Cerebellar nuclear complex (tissue), 1 donor: ENCODE measurements at places on chromosomes 1 and 21.

DNA sequence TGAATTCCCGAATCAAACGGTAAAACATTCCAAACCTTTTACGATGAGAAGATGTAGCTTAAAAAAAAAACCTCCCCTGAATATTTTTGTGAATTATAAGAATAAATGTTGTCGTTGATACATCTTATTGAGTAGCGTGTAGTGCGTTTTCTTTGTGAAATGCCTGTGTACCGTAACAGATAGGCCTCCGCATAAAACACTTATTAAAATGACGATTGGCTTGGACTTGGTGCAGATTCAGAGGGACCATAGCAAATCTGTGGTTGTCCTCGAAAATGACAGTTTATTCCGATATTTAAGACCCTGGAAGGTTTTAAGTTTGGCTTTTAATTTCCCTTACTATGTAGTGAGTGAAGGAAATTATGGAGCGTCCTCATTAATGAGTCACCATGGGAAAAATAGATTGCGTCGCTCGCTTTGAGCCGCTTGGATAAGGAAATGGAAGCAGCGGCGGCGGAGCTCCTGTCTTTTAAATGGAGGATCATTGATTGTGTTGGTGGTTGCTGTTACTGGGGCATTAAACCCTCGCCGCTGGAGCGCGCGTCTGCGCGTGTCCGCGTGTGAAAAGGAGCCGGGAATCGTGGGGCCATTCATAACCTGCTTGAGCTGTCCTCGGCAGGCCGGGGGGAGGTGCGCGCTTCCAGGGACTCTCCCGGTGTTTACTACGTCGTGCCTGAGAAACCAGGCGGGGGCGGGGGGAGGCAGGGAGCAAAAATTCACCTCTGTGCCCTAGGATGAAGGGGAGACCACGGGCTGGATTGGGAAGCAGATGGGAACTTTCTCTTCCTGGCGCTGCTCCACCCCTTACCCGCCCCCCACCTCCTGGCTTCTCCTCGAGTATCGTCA, 1.6 kb downstream of the SPEN start:
- peak; percentile 18 for DNase-seq

DNA sequence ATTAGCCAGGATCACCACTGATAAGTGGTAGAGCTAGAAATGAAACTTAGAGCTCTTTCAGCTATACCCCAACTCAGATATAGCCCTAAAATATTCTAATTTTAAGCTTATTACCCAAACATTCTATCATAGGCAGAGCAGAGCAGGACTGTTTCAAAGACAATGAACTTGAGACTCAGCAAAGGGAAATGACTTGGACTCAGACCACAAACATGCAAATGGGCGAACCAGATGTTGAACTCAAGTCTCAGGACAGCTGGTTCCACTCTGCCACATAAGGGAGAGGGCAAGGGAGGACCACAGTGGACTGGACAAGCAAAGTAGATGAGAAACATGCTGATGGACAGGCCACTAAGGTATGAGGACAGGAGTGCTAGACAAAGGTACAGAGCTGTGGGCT, 315.3 kb downstream of the OMA1 start:
- no peak for DNase-seq

- no peak for DNase-seq
Measured at GRCh38 chr1:69700770-69701169, 133.0 kb downstream of the LRRC7 start.

DNA sequence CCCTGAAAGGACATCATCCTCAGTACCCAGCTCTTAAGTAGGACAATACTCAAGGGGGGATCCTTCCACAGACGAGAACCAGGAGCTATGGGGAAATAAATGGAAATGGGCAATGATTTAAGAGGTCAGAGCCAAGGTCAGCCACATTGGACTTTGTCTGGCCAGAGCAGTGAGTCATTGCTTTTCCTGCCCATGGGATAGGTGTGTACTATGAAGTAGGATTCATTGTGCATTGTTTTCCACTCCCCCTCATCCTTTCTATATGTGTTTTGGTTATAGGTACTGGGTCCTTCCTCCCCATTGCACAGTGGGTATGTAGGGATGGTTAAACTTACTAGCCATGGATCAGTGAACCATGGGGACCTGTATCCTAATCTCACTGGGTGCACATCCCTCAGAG, 328.9 kb upstream of the USP25 start:
- DNase-seq = no peak

- no peak for DNase-seq
Measured at GRCh38 chr1:186571771-186572170, 108.5 kb downstream of the PTGS2 start.

- DNase-seq = no peak
Measured at GRCh38 chr1:197441999-197442414, 174.0 kb downstream of the CRB1 start.

- no peak for DNase-seq
Measured at GRCh38 chr1:204940591-204940990, 69.9 kb downstream of the NFASC start.

GRCh38 chr1:201313086-201313485, 29.8 kb downstream of the PKP1 start:
- DNase-seq = no peak

- DNase-seq = no peak
Measured at GRCh38 chr21:39079617-39080016, 103.6 kb downstream of the PSMG1 start.

GRCh38 chr1:105442901-105443300, 1613.6 kb upstream of the PRMT6 start:
- DNase-seq = no peak

DNA sequence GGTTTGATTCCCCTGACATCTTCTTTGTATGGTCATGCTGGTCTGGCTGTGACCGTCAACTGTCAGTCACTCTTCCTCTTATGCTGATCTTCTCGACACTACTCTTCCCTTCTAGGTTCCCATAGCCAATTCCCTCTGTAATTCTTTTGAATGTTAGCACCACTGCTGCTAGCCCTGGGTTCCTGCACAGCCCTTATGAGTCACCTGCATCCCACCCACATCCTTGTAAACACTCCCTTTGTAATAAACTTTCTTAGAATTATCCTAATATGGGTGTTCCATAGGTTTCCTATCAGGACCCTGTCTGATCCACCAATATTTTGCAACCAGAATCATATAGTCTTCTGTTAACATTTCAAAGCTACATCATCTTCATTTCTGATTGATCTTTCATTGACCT, 37.1 kb downstream of the JUN start:
- no peak for DNase-seq

DNA sequence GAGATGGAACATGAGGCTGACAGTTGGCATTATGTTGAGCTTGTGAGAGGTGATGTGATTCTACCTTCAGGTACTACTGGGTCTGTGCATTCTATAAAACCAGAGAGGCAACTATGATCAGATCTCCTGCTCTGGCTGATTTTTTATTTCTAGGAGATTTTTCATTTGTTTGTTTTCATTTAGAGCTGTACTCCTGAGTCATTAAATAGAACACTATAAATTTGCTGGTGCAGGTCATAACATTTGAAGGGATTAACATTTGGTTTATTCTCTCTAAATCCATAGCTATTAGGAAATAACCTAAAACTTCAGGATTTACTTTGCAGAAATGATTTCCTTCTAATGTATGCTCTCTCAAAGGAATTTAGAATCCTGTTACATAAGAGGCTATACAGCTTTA, 42.9 kb downstream of the MAGI3 start:
- DNase-seq = no peak

DNA sequence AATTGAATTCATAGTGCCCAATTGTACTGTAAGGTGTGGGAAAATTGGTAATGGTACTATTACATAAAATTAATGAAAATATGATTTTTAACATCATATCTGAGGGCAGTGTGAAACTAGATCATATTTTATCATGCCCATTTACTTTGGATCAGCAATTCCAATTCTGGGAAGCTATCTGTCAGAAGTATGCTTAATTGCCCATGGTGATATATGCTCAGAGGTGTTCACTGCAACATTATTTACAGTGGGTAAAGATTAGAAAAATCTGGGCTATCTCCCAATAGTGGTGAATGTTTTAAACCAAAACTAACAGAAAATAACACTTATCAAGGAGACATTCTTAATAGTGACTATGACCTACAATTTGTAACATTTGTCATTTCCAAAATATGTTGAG, 1260.0 kb downstream of the BRINP3 start:
- DNase-seq = no peak

DNA sequence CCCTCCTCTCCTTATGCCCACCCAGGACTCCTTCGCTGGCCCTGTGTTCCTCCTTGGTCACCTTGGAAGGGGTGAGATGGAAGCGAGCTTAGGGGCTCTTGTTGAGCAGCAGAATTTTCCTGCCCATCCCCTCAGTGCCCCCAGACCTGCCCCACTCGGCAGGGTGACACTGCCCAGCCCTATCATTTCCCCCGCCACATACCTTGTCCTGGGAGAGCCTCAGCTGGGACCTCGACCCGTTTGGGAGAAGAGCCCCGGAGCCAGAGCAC, 1.4 kb upstream of the FNDC5 start:
- no peak for DNase-seq

DNA sequence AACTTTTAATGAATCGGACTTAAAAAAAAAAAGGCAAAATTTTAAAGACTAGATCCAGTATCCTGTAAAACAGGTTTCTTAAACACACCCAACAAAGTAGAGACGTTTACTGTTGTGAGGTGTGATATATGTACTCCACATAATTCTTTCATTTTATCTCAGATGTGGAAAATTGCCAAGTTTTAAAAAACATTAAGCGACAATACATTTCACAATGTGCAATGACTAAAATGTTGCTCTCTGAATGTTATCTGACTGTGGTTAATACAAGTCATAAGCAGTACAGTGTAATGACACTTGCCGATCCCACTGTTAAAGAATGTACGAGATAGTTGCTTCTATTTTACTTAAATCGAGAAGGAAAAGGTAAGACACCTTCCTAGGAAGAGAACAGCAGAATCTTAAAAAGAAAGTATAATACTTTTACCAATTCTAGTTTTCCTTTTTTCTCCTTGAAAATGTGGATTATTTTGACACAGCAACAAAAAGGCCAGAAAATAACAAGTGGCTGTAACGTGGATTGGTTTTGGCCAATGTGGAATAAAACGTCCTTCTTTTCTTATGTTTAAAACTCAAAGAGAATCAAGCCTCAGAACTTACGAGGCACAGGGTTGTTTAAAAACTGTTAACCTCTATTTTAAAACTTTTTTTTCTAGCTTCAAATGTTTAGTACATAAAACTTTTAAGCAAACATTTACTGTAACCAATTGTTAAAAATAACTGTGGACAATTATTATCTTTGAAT, 51.4 kb downstream of the TP53BP2 start:
- no peak for DNase-seq

GRCh38 chr1:29884740-29885139, 648.4 kb downstream of the PTPRU start:
- no peak for DNase-seq

DNA sequence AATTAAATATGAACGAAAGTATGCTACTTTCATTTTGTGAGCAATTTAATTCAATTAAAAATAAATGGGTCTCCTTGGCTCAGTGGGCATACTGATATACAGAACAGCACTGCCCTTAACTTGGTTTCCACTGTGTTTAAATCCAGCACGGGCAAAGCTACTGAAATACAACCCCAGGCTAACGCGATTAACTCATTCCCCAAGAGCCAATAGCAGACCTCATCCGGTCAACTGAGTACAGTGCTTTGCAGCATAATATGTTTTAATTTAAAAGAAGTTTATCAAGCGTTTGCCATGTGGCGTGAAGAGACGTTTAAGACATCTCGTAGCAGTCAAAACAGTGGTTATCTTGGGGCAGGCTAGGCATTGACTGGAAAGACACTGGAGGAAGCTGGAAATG, 118.6 kb downstream of the PROX1 start:
- DNase-seq = no peak

- DNase-seq = no peak
Measured at GRCh38 chr1:37432716-37433115, 41.7 kb upstream of the ZC3H12A start.

- no peak for DNase-seq
Measured at GRCh38 chr1:56080123-56080522, 499.2 kb downstream of the PLPP3 start.

GRCh38 chr1:106498238-106498637, 558.2 kb upstream of the PRMT6 start:
- DNase-seq = no peak

DNA sequence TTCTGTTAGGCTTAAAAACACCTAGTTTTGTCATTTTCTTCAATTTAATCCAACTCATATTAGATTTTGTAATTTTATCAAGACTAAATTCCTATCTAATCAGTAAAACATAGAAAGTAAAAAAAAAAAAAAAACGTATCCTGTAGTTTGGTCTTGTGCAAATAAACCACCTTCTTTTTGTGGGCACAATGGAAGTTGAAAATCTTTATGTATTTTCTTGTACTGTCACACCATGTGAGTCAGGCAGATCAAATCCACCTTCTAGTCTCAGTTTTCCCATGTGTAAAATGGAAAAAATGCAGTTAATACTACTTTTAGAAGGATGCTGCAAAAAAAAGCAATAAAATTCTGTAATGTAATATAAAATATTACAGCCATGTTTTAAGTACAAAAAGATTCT, 129.8 kb downstream of the CYYR1 start:
- no peak for DNase-seq

- DNase-seq = no peak
Measured at GRCh38 chr1:145849356-145850160, 4.1 kb downstream of the NUDT17 start.

- DNase-seq = no peak
Measured at GRCh38 chr21:31354122-31354521, 10.1 kb upstream of the TIAM1 start.

DNA sequence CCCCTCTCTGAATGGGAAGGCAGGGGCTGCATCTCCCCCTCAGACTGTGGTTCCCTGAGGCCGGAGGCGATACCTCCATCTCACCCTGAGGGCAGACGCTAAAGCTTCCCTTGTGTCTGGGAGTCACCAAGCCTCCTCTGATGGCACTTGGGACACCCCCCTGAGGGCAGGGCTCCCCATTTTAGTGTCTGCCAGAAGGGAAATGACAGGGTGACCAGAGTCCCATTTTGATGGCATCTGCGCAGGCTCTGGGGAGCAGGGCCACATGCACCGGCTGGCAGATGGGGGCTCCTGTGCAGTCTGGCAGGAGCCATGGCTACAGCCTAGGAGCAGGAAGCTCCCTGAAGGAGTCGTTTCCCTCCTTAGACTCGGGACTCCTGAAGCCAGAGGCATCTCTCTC, 1.7 kb downstream of the S100A2 start:
- no peak for DNase-seq

- no peak for DNase-seq
Measured at GRCh38 chr21:41824466-41825207, 54.5 kb downstream of the PRDM15 start.

- DNase-seq = no peak
Measured at GRCh38 chr1:41098730-41099460, 77.4 kb upstream of the SLFNL1 start.

DNA sequence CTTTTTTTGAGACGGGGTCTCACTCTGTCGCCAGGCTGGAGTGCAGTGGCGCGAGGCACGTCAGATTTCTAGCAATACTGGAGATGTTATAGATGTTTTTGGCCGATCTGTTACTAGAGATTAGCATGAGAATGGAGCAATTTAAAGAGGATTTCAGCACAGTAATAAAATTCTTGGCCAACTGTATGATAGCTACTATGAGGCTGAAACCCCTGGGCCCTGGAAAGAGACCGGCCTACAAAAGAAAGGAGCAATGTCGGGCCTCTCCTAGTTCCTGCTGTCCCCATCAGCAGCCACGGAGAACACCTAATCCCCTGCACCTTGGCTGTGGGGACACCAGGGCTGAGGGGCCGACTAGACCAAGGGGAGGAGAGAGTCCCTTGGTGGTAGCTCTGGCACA, 9.5 kb upstream of the GNPAT start:
- DNase-seq = no peak
